Right atrium auricular region (tissue), 2 donors: ENCODE measurements at places on chromosomes 2 and 18. TPM values are rescaled to one million over a fixed set of nuclear protein-coding genes. Genes with fewer than 3 reads are reported as not detected.

- H3K4me3 ChIP-seq = no peak overlapping the region
- no peak overlapping the region for H3K27ac ChIP-seq
- H3K27me3 ChIP-seq = no peaks in the 10 kb centered on the region
- no peaks in the 10 kb centered on the region for H3K4me1 ChIP-seq
Measured at GRCh38 chr18:38563396-38563980, 997.9 kb upstream of the CELF4 start.

GRCh38 chr2:105373344-105373781 is 25.5 kb downstream of the FHL2 start:
- DNase-seq = peak; percentile 82
- no peaks in the 10 kb centered on the region for H3K27me3 ChIP-seq
- peak overlapping the region; percentile 68 for H3K27ac ChIP-seq
- H3K36me3 ChIP-seq = peaks cover 37% of the 10 kb centered on the region

GRCh38 chr2:150085478-150085877 is 402.0 kb downstream of the RND3 start:
- no peaks in the 10 kb centered on the region for H3K4me1 ChIP-seq
- H3K27ac ChIP-seq = no peak overlapping the region
- DNase-seq = no peak
- H3K4me3 ChIP-seq = no peak overlapping the region
- no peaks in the 10 kb centered on the region for H3K36me3 ChIP-seq

DNA sequence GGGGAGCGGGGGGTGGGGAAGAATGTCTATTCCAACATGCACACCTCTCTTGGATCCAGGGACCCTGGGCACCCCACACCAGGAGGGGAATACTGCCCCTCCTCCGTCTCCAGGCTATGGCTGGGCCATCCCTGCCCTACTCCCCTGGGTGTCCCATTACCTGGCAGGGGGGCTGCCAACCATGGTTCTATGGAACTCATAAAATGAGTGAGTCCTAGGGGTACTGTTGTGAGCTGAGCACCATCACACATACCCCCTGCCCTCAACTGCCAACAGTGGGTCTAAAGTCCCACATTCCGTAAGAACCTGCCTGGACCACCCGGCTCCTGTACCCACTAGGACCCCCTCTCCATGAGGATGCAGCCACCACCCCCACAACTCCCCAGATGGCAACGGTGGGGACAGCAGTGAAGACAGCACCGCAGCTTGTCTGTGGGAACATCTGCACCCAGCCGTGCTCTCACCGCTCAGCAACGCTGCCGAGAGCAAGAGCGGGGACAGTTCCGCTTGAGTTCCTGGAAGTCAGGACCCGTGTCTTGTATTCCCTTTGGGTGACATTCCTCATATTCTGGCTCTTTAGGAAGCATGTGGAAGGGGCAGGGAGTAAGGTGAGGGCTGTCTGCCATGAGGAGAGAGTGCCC is 41.5 kb downstream of the BIN1 start:
- H3K4me1 ChIP-seq = peaks cover 4% of the 10 kb centered on the region
- no peak overlapping the region for H3K4me3 ChIP-seq
- peak overlapping the region; percentile 50 for H3K27ac ChIP-seq
- no peaks in the 10 kb centered on the region for H3K27me3 ChIP-seq
- DNase-seq = no peak

DNA sequence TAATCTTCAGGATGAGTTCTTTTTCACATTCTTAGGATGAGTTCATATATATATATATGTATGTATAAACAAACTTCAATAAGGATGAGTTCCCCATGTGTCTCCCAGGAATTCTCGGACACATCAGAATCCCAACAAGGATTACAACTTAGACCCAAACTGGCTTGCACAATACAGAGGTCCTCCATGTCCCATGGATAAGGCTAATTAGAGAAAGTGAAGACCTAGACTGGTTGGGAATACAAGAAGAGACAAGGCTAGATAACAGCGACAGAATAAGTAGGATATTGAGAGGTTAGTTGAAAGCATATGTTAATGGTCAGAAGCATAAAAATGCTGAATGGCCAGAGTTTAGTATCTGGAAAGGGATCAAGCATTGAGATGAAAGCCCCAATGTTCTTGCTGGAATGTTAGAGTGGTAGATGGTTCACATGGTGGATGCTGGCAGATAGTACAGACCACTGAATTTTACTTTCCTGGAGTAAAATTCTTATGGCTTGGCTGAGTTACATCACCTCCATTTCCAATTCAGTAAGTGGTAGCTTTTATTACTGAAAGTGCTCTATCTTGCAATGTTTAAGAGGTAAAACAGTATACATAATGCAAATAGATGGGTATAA is 154.9 kb upstream of the EPHA4 start:
- no peak overlapping the region for H3K4me3 ChIP-seq
- no peak for DNase-seq
- no peaks in the 10 kb centered on the region for H3K27me3 ChIP-seq
- no peaks in the 10 kb centered on the region for H3K4me1 ChIP-seq
- H3K27ac ChIP-seq = no peak overlapping the region

- no peak for DNase-seq
- no peak overlapping the region for H3K27ac ChIP-seq
- no peak overlapping the region for H3K4me3 ChIP-seq
- peaks cover 33% of the 10 kb centered on the region for H3K4me1 ChIP-seq
- no peaks in the 10 kb centered on the region for H3K27me3 ChIP-seq
Measured at GRCh38 chr2:73830871-73831401, 2.2 kb downstream of the STAMBP start.

GRCh38 chr2:53740170-53740569 is 27.4 kb upstream of the CHAC2 start:
- H3K27ac ChIP-seq = no peak overlapping the region
- H3K36me3 ChIP-seq = no peaks in the 10 kb centered on the region
- H3K4me1 ChIP-seq = no peaks in the 10 kb centered on the region
- DNase-seq = no peak
- no peaks in the 10 kb centered on the region for H3K27me3 ChIP-seq
- no peak overlapping the region for H3K4me3 ChIP-seq

DNA sequence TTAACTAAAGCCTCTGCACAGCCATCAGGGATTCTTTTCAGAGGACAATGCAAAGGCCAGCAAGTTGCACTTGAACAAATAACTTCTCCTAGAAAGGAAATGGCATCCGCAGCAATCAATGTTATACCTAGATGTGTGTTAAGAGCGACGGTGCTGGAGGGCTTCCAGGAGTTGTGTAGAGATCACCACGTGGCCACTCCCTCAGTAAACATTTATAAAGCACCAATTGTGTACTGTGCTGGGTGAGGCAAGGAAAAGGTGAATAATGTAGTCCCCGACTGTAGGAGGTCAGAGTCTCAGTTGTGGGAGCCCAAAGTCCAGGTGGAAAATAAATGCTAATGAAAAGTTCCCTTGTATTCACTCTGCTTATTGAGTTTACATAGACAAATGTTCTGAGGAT is 135.0 kb downstream of the ALK start:
- H3K4me3 ChIP-seq = no peak overlapping the region
- DNase-seq = no peak
- no peaks in the 10 kb centered on the region for H3K4me1 ChIP-seq
- no peaks in the 10 kb centered on the region for H3K36me3 ChIP-seq
- no peak overlapping the region for H3K27ac ChIP-seq

- no peak overlapping the region for H3K27ac ChIP-seq
- H3K36me3 ChIP-seq = no peaks in the 10 kb centered on the region
- no peak overlapping the region for H3K4me3 ChIP-seq
- H3K4me1 ChIP-seq = peaks cover 27% of the 10 kb centered on the region
- no peaks in the 10 kb centered on the region for H3K27me3 ChIP-seq
- no peak for DNase-seq
Measured at GRCh38 chr2:229090225-229090624, 180.9 kb downstream of the PID1 start.

DNA sequence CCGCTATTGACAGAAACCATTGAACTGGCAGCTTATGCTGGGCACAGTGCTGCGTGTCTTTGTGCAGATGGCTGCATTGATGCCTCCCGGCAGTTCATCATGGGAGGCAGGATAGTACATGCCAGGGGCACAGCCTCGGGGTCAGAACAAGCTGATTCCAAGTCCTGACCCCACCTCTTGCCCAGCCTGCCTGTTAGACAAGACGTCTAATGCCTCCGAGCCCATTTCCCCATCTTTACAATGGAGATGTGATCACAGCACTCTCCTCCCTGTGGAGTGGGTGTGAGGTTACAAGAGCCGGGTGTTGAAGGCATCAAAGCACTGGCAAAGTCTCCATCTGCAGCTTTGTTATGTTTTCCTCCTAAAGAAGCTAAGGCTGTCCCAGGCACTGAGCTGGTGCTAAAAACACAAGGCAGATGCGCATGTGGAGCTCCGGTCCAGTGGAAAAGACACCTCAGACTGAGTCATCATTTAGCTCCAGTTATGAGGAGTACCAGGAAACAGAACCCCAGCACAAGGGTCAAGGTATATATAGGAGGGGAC is 125.7 kb upstream of the EPAS1 start:
- peaks cover 21% of the 10 kb centered on the region for H3K4me1 ChIP-seq
- H3K36me3 ChIP-seq = no peaks in the 10 kb centered on the region
- no peaks in the 10 kb centered on the region for H3K27me3 ChIP-seq
- H3K27ac ChIP-seq = peak overlapping the region; percentile 23
- DNase-seq = peak; percentile 77

GRCh38 chr2:29528891-29529520 is 392.4 kb downstream of the ALK start:
- H3K4me3 ChIP-seq = no peak overlapping the region
- DNase-seq = no peak

- no peak overlapping the region for H3K27ac ChIP-seq
- no peaks in the 10 kb centered on the region for H3K27me3 ChIP-seq
- H3K4me3 ChIP-seq = no peak overlapping the region
- H3K36me3 ChIP-seq = peaks cover 27% of the 10 kb centered on the region
Measured at GRCh38 chr2:8743261-8743660, 61.4 kb downstream of the ID2 start.

- H3K27ac ChIP-seq = no peak overlapping the region
- no peak overlapping the region for H3K4me3 ChIP-seq
- no peaks in the 10 kb centered on the region for H3K4me1 ChIP-seq
Measured at GRCh38 chr18:58769321-58769720, 95.4 kb upstream of the ZNF532 start.

- H3K4me3 ChIP-seq = no peak overlapping the region
- no peaks in the 10 kb centered on the region for H3K4me1 ChIP-seq
- DNase-seq = no peak
- no peaks in the 10 kb centered on the region for H3K27me3 ChIP-seq
Measured at GRCh38 chr2:114068438-114068837, 178.5 kb downstream of the ACTR3 start.

DNA sequence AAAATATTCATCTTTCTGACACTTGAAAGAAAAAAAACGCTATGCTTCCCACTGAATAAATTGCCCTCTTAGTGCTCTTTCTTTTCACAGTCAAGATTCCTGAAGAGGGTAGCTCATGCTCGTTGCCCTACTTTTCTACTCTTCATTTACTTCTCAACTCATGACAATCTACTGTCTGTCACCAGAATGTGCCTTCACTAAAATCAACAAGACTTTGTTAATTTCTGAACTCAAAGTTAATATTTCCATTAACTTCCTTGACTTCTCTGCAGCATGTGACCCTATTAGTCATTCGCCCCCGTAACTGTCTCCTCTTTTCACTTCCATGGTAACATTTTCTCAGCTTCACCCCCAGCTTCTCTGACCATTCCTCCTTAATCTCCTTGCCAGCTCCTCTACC is 98.9 kb upstream of the MAPRE2 start:
- DNase-seq = no peak
- no peaks in the 10 kb centered on the region for H3K27me3 ChIP-seq
- H3K27ac ChIP-seq = no peak overlapping the region
- H3K4me1 ChIP-seq = no peaks in the 10 kb centered on the region
- no peaks in the 10 kb centered on the region for H3K36me3 ChIP-seq

DNA sequence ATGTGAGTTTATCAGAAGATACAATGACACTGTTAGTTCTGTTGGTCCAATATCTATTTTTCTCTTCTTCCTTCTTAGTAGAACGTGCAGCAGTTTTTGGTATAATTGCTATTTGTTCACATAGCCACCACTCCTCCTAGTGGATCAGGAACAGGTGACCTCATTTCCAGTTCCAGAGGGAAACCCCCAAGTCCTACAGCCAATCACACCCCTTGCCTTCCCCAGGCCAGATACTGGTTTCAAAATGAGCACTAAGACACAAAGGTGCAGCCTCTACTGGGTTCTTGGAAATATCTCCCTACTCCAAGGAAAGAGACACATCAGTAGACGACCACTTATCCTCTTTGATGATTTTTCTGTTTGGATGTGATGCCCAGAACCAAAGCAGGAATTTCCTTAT is 103.2 kb downstream of the TCF4 start:
- DNase-seq = no peak
- H3K27me3 ChIP-seq = no peaks in the 10 kb centered on the region
- no peak overlapping the region for H3K4me3 ChIP-seq
- no peaks in the 10 kb centered on the region for H3K4me1 ChIP-seq
- H3K36me3 ChIP-seq = no peaks in the 10 kb centered on the region

- no peak overlapping the region for H3K27ac ChIP-seq
- no peaks in the 10 kb centered on the region for H3K36me3 ChIP-seq
- DNase-seq = no peak
- peaks cover 52% of the 10 kb centered on the region for H3K4me1 ChIP-seq
Measured at GRCh38 chr2:16660114-16660513, 5.5 kb downstream of the CYRIA start.

GRCh38 chr2:96254571-96254970 is 11.2 kb downstream of the TMEM127 start:
- no peaks in the 10 kb centered on the region for H3K27me3 ChIP-seq
- no peak overlapping the region for H3K4me3 ChIP-seq
- H3K27ac ChIP-seq = peak overlapping the region; percentile 75
- peaks cover 98% of the 10 kb centered on the region for H3K4me1 ChIP-seq

- no peaks in the 10 kb centered on the region for H3K36me3 ChIP-seq
- peaks cover 61% of the 10 kb centered on the region for H3K4me1 ChIP-seq
- peak overlapping the region; percentile 32 for H3K4me3 ChIP-seq
Measured at GRCh38 chr2:174336501-174337336, 2.0 kb downstream of the SP9 start.

DNA sequence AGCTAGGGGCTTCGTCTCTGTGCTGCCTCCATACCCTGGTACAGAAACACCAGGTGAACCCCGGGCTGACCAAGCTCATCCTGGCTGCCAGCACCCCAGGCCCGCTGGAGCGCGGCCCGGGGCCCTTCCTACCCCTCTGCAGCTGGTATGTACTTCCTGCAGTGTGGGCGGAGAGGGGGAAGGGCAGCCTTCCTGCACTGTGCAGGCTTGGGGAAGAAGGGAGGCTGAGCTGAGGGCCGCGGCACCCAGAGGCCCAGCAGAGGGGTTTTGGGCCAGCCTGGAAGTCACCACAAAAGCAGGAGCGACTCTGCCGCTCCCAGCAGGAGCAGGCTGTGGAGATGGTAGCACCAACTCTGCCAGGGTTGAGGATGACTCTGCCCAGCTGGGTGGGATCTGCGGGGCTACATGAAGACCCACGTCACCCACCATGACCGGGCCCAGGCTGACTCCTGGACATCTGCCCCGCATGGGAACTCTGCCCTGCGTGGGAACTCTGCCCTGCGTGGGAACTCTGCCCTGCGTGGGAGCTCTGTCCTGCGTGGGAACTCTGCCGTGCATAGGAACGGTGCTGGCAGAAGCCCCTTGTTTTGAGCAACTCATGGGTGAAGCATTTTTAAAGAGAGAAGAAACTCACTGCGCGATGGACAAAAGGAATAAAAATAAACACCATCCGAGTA is 273.3 kb downstream of the NDUFA10 start:
- H3K27ac ChIP-seq = no peak overlapping the region
- H3K4me3 ChIP-seq = no peak overlapping the region
- no peaks in the 10 kb centered on the region for H3K4me1 ChIP-seq
- H3K27me3 ChIP-seq = no peaks in the 10 kb centered on the region
- DNase-seq = no peak

Gene PSMA8
- total RNA-seq = not detected

Gene PDE1A
- total RNA-seq = 10.7 TPM

Gene PTH2R
- not detected for total RNA-seq

Gene PSMD14
- total RNA-seq = 33.3 TPM

Gene STPG4
- not detected for total RNA-seq

Gene IL18R1
- total RNA-seq = 5.0 TPM

Gene STK39
- total RNA-seq = 6.0 TPM

Gene AQP12B
- total RNA-seq = not detected

Gene FLACC1
- total RNA-seq = 6.2 TPM
